Dorsolateral prefrontal cortex (tissue), 122 donors: ENCODE measurements at places on chromosomes 3 and 15.

GRCh38 chr3:47399531-47400270 lies 18.9 kb downstream of the PTPN23 start:
- DNase-seq: no peak

- peak; percentile 53 for DNase-seq
Measured at GRCh38 chr3:58333206-58334012, 717 bp downstream of the PXK start.

DNA sequence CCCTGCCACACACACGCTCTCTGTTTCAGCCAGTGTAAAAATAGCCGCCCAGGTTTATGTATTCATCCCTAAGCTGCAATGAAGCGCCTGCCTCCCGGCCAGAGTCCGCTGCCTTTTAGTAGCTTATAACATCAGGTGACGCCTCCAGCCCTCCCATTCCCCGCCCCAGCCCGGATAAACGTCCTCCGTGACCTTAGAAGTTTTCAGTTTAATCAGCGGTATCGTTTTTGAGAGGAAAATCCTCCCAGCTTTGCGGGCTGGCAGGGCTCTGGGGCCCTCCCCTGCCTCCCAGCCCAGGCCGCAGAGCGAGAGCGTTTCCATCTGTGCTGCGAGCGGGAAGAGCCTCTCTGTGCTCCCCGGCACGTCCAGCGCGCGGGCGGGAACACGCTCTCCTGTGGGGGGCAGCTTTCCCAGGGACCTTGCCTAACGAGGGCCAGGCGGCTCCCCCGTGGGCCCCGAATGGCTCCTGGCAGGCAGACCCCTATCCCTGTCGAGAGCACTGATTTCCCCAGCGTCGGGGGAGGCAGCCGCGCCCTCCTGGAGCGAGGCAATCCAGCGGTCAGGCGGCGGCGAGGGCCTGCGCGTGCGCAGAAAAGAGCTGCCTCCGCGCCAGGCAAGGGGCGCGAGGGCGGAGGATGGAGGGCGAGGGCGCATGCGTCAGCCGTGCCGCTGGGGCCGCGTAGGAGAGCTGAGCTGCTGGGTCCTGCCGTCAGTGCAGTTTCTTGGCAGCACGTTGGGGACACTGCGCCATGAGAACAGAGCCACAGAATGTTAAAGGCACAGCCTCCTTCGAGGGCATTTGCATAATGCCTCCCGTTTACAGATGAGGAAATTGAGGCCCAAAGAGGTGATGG lies 71.1 kb downstream of the CCNL1 start:
- peak; percentile 92 for DNase-seq

DNA sequence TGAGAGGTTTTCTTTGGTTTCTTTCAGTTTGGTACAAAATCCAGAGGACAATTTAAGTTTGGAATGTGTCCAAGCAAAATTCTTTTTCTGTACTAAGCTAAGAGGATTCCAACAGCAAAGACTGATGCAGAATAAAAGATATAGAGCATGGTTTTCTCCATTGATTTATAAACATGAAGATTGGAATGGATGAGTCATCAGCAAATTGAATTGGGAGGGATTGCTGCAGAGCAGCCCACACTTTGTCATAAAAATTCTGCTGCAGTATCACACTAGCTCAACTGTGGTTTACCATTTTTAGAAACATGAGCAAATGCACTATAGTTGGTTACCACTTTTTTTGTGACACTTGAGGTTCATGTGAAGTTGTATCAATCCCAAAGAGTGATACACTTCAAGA lies 16.1 kb upstream of the LARP6 start:
- DNase-seq: no peak

- DNase-seq: no peak
Measured at GRCh38 chr3:122331886-122332285, 6.8 kb downstream of the CSTA start.

GRCh38 chr3:69413551-69414207 lies 27.8 kb upstream of the FRMD4B start:
- no peak for DNase-seq

- no peak for DNase-seq
Measured at GRCh38 chr15:72727154-72727553, 41.1 kb downstream of the BBS4 start.

GRCh38 chr3:126554560-126555525 lies 3.9 kb downstream of the C3orf22 start:
- peak; percentile 4 for DNase-seq

DNA sequence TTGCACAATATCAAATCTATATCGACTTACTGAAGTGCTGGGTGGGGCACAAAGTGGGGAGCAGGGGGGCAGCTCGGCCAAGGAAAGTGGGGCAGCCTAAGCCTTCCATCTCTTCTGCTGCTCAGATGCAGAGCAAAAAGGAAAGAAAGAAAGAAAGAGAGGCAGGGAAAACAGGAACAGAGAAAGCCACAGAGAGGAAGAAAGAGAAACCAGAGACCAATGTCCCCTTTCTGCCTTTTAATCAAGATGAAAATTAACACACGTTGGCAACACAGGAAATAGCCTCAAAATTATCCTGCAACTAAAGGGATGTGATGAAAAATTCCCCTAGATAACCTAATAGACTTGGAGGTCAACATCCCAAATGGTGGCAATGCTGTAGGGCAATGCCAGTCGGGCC lies 72.2 kb upstream of the RAD18 start:
- no peak for DNase-seq

DNA sequence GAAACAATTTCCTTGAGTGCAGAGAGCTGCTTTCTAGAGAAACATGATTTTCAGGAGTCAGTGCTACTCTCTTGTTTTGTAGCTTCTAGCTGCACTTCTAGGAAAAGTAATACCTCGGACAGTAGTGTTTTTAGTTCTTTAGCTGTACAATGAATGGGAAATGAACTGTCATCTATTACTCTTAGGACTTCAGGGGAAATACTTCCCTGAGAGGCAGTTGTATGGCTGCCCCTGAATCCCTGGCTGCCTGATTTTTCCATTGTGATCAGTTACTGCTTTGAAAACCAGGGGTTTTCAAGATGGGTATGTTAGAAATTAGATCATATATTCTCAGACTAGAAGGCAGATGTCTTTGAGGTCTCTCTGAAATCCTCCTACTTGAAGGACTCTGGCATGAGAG lies 200.3 kb upstream of the SEMA6D start:
- no peak for DNase-seq

DNA sequence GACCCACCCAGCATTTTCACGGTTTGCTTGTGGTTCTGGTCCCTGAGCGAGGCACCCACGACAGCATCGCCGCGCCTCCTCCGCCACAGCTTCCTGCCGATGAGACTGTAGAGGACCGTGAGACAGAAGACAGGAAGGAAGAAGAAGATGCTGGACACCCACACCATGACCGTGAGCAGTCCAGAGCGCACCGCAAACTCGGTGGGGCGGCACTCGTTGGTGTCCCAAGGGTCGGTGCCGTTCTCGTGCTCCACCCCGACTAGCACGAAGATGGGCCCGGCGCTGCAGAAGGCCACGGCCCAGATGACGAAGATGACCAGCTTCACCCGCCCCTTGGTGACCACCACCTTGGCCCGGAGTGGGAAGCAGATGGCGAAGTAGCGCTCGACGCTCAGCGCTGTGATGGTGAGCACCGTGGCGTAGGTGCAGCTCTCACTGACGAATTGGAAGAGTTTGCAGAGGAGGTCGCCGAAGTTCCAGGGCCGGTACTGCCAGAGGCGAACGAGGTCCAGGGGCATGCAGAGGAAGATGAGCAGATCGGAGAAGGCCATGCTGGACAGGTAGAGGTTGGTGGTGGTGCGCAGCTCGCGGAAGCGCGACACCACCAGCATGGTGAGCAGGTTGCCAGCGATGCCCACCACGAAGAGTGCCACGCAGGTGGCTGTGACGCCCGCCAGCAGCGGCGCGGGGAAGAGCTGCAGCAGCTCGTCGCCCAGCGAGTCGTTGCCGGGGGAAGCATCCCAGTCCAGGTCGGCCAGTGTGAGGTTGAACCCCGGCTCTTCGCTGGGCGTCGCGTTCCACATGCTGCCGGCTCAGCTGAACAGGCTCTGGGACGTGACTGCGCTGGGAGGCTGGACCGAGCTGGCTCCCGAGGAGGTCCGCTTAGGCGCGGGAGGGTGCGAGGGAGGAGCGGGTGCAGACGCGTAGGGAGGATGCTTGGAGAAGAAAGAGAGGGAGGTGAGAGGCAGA lies at the start of gene GHSR:
GHSR (minus strand) TSS at position 846 of the 969 bp plus-strand sequence; CDS start at position 803, 43 bp downstream.
- no peak for DNase-seq

DNA sequence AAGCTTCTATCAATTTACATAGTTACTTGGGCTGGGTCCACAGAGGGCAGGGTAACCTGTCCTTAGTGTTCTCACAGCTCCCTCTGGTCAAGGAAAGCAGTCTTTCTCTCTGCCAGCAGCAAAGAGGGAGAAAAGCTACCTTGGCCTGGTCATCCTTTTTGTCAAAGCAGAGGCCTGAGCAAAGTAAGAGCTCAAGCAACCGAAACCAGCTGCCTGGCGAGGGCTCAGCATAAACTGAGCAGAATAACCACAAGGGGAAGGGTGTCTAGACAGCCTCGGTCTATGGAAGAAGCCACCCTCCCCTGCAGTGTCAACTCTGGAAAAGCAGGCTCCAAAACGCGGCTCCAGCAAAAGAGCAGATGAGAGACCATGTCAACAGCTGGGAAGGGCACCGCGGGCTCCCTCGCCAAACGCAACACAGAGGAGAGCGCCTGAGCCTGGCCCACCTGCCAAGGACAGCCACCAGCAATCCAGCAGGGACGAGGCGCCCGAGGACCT lies 17.4 kb downstream of the LRIG1 start:
- DNase-seq: peak; percentile 37

- no peak for DNase-seq
Measured at GRCh38 chr3:131110087-131110486, 83.4 kb downstream of the NEK11 start.

GRCh38 chr3:98991393-98991792 lies 89.9 kb upstream of the DCBLD2 start:
- no peak for DNase-seq

- DNase-seq: no peak
Measured at GRCh38 chr15:86892774-86893449, 813.2 kb downstream of the AGBL1 start.

GRCh38 chr3:129855832-129856419 lies 37.6 kb downstream of the TMCC1 start:
- DNase-seq: no peak

DNA sequence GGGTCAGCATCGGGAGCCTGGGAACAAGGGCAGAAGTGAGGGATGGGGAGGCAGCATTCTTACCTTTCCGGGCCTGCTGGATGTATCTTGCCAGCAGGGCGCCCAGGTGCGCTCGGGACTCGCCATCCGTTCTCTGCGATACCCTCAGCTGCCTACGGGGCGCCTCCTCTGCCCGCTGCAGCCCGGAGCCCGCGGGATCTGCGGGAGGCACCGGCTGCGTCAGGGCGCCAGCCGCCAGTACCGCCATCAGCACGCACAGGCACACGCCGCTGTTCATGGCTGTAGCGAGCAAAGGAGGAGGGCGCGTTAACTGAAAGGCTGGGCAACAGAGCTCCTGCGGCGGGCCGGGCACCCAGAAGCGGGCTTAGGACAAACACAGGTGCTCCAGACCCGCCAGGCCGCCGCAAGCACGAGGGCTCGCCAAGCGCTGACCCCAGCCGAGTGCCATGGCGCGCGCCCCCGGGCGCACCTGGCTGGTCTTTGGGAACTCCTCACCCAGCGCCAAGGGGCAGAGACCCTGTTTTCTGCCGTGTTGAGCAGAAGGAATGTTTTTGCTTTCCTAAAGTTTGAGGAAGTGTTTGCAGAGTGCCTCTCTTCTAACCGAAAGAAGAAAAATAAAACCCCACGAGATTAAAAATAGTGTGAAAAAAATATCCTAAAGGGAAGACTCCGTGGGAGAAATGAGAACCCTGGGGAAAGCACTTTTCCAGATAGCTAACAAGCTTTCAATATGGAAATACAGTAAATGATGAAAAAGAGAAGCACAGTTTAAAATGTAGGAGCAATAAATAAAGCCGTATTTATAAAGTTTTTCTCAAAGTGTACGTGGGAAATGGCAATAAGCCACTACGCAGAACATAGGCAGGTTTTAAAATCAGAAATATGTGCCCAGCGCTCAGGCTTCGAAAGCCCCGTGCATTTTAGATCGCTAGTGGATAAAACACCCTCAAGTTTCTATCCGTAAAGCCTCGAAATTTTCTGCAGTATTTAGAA lies 2.3 kb downstream of the CCK start:
- peak; percentile 32 for DNase-seq

DNA sequence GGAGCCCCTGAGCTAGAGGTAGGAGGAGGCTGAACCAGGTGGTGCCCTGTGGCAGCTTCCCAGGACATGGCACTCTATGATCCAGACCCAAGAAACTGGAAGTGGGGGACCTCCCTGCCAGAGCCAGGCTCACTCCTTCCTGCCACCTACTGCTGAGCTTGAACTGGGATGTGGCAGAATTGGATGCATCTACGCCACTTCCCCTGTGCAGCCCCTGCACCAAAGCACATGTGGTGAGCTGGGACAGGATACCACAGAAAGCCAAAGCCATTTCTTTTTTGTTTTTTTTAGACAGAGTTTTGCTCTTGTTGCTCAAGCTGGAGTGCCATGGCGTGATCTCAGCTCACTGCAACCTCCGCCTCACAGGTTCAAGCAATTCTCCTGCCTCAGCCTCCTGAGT lies 518.0 kb upstream of the PPP2R3A start:
- no peak for DNase-seq

GRCh38 chr3:37997791-37998370 lies 7.3 kb downstream of the VILL start:
- DNase-seq: no peak

DNA sequence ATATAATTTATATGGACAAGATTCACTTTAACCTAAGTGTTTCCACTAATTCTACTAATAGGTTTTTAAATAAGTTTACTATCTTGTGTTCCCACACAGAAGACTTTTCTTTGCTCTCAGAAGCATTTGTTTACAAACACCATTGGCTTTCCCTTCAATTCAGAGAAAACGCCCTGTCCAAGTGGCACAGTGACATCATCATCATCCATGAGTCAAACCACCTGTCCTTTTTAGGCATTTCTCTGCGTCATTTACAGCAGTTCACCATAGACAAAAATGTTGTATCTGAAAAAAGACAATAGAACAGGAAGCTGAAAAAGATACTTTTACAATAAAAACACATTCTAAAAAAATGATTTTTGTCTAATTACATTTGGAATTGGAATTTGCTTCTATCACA lies 9.3 kb upstream of the BCL2L10 start:
- no peak for DNase-seq

DNA sequence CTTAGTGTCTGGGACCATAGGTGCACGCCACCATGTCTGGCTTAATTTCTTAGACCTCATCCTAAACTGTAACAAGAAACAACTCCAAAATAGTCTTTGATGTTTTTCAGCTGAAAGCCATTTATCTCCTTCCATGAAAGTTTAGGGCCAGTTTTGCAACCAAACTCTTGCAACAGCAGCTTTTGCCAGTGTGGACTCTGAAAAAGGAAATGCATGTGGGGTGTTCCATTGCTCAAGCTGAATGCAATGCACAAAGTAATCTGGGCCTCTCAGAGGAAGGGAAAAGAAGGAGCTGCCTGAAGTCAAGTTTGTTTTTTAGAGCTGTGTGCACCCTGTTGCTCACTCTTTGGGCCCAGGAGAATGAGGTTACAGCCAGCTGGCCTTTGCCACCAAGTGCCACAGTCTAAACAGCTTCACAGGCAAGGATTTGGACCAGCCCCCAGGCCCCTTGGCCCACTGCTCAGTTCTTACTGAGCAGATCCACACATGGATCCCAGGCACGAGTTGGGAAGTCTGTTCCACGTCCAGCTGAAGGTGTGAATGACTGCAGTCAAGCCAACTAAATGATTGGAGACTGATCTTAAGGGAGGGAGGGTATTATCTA lies 212.3 kb upstream of the LRRFIP2 start:
- DNase-seq: no peak

- DNase-seq: no peak
Measured at GRCh38 chr15:61915640-61916039, 144.6 kb downstream of the VPS13C start.

- DNase-seq: no peak
Measured at GRCh38 chr3:12560505-12561190, 3.8 kb downstream of the MKRN2 start.

- DNase-seq: no peak
Measured at GRCh38 chr3:163368168-163368567, 1710.1 kb downstream of the SI start.
